ENCODE measurements at places on chromosomes 7 and 10. TPM values are rescaled to one million over a fixed set of nuclear protein-coding genes. Genes with fewer than 3 reads are reported as not detected.

GRCh38 chr10:73905256-73906020 is 5.5 kb upstream of the PLAU start:
- DNase-seq: no peak

DNA sequence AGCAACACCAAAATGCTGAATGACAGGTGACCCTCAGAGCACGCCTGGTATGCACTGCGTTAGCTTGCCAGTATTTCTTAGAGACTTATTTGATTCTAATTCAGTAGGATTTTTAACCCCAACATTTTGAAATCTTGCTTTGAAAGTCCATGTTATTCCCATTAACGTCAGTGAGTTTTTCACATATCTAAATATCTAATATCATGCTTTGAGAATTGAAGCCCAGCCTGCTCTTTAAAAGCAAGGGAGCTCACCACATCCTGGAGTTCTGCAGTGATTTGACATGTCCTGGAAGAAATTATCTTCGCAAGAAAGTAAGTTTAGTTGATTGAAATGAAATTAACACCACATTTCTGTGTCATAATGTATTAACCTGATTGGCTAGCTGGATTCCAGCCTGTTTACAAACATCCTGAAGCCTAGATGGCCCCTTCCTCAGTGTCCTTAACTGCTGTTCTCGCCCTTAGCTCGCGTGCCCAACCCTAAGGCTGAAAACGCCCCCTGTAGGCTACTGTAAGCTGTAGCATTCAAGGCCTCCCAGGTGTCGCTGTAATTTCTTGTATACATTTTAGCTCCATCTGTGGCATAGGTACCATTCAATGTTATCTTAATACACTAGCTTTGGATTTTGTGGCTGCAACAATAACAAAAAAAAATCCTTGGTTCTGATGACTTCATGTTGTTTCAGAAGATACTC is 191.5 kb downstream of the MGMT start:
- DNase-seq: no peak

- DNase-seq: no peak
Measured at GRCh38 chr10:72730479-72730878, 38.5 kb downstream of the MCU start.

GRCh38 chr10:82266438-82266837 is 391.4 kb downstream of the NRG3 start:
- no peak for DNase-seq

DNA sequence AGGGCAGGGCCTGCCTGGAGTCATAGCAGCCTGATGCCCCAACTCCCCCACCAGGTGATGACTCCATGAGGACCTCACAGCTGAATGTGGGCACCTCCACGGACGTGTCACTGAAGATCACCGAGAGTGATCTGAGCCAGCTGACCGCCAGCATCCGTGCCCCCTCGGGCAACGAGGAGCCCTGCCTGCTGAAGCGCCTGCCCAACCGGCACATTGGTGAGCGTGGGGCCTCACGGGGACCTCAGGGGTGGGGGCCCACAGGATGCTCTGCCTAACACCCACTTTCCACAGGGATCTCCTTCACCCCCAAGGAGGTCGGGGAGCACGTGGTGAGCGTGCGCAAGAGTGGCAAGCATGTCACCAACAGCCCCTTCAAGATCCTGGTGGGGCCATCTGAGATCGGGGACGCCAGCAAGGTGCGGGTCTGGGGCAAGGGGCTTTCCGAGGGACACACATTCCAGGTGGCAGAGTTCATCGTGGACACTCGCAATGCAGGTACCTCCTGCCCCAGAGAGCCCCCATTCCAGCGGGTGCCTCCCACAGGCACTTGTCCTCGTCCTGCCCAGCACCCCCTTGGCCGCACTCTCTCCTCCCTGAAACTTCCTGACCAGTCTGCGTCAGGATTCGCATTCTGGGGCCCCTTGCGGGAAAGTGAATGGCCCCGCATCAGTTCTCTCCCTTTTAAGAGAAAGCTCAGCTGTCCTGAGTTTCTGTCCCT is 10.0 kb upstream of the ATP6V1F start:
- no peak for DNase-seq

The LRGUK gene
- 0.79 TPM for total RNA-seq

- DNase-seq: no peak
Measured at GRCh38 chr7:87116315-87116714, 35.9 kb upstream of the DMTF1 start.

The PNLIP gene
- 4.8 TPM for total RNA-seq
